Activated T-cell treated with anti-CD3 and anti-CD28 coated beads, Interleukin-2, amount 50 U/mL, for 72 hours (primary cell): ENCODE measurements at places on chromosomes 6 and 20.
A peak's percentile ranks its signal among the peaks of the same experiment; 100 is the strongest.

DNA sequence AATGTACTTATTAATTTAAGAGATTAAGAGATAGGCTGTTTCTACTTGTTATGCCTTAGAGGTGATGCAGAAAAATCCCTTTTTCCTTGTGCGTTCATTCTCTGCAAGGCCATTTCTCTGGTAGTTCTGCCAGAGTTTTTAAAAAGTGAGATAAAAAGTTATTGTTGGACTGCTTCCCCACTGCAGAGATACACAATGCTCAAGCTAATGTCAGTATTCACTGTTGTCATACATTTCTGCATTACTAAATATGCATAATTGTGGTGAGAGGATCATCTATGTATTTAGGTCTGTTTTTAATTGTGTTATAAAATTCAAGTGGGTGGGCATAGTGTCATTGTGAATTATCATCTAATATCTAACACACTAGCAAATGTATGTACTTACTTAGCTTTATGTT, 600.4 kb downstream of the HTR1B start:
- DNase-seq, result no peak

- DNase-seq, result no peak
Observed at GRCh38 chr6:130447374-130447773, 81.6 kb downstream of the TMEM200A start.

DNA sequence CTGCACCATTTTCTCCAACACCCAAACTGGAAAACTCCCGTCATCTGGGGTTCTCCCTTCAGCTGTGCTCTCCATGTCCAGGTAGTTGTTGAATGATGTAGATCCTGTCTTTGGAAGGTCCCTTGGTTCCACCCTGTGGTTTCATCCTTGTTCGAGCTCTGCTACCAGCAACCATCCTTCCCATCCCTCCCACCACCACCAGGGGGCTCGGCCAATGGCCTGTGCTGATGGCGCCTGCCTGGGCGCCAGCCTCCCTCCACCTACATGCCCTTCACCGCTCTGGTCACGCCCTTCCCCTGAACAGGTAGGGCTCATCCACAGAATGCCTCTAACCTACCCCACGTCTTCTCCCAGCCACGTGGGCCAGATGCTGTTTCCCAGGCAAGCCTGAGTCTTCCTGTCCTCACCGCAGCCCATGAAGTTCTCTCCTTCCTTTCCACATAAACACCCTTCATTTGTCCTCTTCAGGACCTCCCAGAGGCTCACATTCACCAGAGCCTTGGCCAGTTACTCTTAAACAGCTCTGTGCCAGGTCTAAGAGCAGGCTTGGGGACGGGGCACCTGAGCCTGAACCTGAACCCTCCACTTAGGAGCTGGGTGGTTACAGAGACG, 75.1 kb upstream of the DUSP22 start:
- peak; percentile 35 for DNase-seq

GRCh38 chr20:62692176-62692575, 16.5 kb upstream of the NTSR1 start:
- DNase-seq, result no peak

GRCh38 chr6:3471711-3472110, 14.9 kb upstream of the SLC22A23 start:
- no peak for DNase-seq

GRCh38 chr6:3423439-3424184, 33.2 kb downstream of the SLC22A23 start:
- DNase-seq, result no peak

- DNase-seq, result no peak
Observed at GRCh38 chr6:26624557-26624956, 27.8 kb downstream of the ABT1 start.

DNA sequence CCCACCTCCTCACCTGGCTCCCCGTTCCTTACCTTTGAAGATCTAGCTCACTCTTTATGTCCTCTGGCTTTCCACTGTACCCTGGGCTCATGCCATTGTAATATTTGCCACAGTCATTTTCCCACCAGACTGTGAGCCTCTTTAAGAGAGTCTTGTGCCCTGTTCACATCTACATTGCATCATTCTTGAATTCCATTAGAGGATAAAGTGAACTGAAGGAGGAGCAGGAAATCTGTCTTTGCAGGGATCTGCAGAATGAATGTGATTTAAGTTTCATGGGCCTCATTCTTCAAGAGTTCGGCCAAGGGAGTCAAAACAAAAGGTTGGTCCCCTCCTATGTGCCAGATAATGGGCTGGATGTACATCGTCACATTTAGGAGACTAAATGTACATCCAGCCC, 272.6 kb upstream of the CITED2 start:
- no peak for DNase-seq

- no peak for DNase-seq
Observed at GRCh38 chr20:47682916-47683315, 102.4 kb downstream of the SULF2 start.

DNA sequence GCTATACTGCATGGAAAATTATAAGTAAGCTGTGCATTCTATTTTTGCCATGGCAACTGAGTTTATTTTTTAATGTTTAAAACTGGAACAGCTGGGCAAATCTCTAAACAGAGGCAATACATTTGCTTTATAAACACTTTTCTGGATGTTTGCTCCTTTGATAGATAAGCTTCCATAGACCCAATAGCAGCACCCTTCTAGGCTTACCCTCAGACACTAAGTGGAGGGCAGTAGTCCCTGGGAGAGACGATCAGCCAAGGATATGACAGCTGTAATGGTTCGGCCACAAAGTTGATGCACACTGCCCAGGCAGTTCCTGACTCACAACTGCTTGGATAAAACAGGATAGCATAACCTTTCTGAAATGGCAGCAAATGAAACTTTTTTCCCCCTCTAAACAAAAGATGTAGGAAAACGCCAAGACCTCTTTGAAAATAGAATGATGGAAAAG, 8.5 kb upstream of the MRPS10 start:
- DNase-seq, result no peak

DNA sequence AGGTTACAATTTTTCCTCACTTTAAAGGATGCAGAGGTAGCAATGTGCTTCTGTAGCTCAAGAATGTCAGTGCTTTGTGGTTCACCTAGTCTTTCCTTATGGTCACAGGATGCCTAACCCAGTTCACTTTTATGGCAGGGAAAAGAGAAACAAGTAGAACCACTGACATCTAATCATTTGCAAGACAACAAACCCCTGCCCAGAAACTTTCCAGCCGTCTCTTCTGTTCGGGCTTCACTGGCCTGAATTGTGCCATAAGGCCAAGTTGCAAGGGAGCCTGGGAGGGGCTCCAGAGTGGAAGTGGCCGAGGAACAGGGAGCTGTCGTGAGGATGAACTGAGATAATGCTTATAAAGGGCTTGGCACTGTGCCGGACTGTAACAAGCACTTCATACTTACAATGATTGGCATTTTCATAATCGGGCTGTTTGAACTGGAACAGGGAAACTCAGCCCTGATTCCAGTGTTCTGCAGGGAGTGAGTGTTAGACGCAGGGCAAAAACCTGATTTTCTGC, 212.6 kb downstream of the BCAS1 start:
- no peak for DNase-seq

DNA sequence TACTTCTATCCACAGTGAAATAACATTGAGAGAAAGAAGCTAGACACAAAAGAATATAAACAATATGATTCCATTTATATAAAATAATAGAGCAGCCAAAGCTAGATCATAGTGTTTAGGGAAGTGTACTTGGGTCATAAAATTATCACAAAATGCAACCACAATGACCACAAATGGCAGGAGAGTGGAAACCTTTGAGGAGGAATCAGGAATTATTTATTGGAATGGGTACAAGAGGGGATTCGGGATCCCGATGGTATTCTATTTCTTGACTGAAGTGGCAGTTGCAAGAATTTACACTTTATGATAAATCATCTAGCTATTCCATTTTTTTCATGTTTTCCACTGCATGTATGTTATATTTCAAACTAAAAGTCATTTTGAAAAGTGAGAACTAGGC, 76.1 kb downstream of the IPCEF1 start:
- no peak for DNase-seq

DNA sequence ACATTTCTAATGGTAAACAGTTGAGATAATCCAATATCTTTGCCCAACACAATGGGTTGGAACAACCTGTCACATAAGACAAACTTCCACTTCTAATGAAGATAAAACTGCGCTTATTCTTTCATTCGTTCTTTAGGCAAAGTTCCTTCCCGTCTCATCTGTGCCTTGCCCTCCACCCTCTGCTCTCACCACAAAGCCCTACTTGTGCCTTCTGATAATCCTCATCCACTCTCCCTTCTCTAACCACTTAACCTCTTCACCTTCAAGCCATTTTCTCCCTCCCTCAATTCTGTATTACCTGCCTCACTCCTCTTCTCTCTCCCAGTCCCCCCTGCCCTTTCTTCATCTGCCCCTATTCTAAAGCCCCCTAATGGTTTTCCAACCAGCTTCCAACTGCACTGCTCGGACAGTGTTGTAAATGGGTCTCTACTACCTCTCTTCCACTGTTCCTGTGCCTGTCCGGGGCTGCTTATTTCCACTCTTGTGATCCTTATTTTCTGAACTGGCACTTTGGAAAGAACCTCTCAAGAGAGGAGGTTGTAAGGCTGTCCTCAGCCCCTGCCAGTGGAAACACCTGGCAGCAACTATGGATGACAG, 62.9 kb upstream of the MYB start:
- no peak for DNase-seq

DNA sequence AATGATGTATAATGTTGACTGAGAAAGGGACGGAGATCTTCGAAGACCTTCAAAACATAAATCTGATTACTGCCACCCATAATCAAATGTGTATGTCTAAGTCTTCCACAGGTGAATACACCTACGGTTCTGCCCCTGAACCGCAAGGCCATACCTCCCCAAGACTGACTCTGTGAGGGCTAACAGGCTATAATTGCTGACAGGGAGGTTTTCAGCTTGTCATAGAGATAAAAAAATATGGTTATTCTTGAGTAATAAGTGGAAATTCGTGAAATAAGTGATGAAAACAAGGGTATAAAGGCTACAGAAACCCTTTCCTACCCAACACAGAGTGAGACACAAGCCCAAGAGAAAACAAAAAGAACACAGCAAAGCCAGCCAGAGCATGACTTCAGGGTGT, 188.9 kb downstream of the ATXN1 start:
- DNase-seq, result no peak

DNA sequence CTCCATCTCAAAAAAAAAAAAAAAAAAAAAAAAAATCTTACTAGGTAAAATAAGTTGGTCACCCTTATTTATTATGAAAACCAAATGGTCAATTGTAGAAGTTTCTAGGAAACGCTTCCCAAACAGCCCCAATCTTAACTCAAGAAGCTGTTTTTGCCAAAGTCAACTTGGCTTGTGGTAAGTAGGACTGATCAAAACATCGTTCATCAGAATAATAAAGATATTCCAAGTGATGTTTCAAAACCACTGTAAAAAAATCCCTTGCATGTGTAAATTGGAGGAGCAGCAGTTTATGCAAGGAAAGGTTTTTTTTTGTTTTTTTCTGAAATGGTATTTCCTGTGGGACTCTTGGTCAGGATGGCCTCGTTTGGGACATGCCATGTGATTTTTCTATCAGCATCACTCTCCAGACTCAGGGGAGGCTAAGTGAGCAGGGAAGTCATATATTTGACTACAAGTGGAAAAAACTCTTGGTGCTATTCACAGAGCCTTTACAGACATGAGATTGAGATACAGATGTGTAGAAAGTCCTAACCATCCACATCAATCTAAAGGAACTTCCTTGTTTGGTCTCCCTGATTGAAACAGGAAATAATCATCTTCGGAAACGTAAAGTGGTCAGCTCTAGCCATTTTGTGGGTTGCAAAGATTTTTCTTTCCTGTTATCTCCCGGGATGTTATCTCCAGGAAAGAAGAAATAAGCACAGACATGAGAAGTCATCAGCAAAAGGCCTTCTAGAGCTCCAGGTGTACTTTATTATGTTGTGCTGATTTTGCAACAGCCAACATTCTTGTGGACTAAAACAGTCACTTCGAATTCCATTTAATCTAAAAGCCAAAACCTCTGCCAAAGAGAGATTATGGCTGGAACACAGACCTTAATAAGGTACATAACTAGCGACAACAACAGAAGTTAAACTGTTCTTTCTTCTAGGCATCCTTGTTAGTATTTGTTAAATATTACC, 177.8 kb downstream of the EDN1 start:
- no peak for DNase-seq
